ENCODE measurements at places on chromosomes 2 and 18. TPM values are rescaled to one million over a fixed set of nuclear protein-coding genes. Genes with fewer than 3 reads are reported as not detected.

The CCDC141 gene
- total RNA-seq = not detected

The SCN2A gene
- 2.8 TPM for total RNA-seq

The ADD2 gene
- not detected for total RNA-seq

The ZNF142 gene
- total RNA-seq = 16.0 TPM

The SGPP2 gene
- 5.3 TPM for total RNA-seq

The TRIM43 gene
- total RNA-seq = not detected

The SLC66A2 gene
- 40.0 TPM for total RNA-seq

The SCYGR4 gene
- not detected for total RNA-seq

The EFHD1 gene
- 0.61 TPM for total RNA-seq

The ZNF516 gene
- total RNA-seq = 27.2 TPM

The KLHL30 gene
- 0.48 TPM for total RNA-seq

The IL36RN gene
- 0.67 TPM for total RNA-seq

The SCG2 gene
- not detected for total RNA-seq

The SCN9A gene
- 1.3 TPM for total RNA-seq

The OTOS gene
- not detected for total RNA-seq

The TUBA4B gene
- not detected for total RNA-seq

The HJURP gene
- 43.5 TPM for total RNA-seq

The STRN gene
- 18.8 TPM for total RNA-seq

The DYSF gene
- total RNA-seq = 28.9 TPM

The ST6GAL2 gene
- total RNA-seq = not detected

The SLC23A3 gene
- total RNA-seq = 2.5 TPM

The AGXT gene
- total RNA-seq = not detected

The SKOR2 gene
- total RNA-seq = not detected

The SLC8A1 gene
- total RNA-seq = 13.6 TPM

The CROCC2 gene
- total RNA-seq = not detected

The DAW1 gene
- total RNA-seq = under 0.01 TPM

The UGGT1 gene
- 79.1 TPM for total RNA-seq

The LOXHD1 gene
- not detected for total RNA-seq

The ALPG gene
- not detected for total RNA-seq

The ABCG8 gene
- not detected for total RNA-seq

The PSMD1 gene
- total RNA-seq = 114 TPM

The NGEF gene
- 1.8 TPM for total RNA-seq

The MAP3K19 gene
- not detected for total RNA-seq

The KLHL29 gene
- total RNA-seq = 37.0 TPM

The TYW5 gene
- total RNA-seq = 11.0 TPM

The DPP4 gene
- 7.8 TPM for total RNA-seq

The OXER1 gene
- not detected for total RNA-seq

The CAVIN2 gene
- total RNA-seq = 3.2 TPM

The SPDYA gene
- 1.0 TPM for total RNA-seq

The GPR148 gene
- total RNA-seq = not detected

The NYAP2 gene
- not detected for total RNA-seq

The TIGD1 gene
- total RNA-seq = 3.2 TPM

The RFTN2 gene
- total RNA-seq = not detected

The RAB6D gene
- total RNA-seq = not detected

The PSMA8 gene
- total RNA-seq = not detected

The TEX44 gene
- total RNA-seq = not detected

The IL18RAP gene
- not detected for total RNA-seq

The UGT1A10 gene
- not detected for total RNA-seq

The GPR75 gene
- total RNA-seq = 4.7 TPM

The PID1 gene
- total RNA-seq = 0.53 TPM
